Stimulated activated CD4-positive, alpha-beta T cell treated with anti-CD3 and anti-CD28 coated beads, Interleukin-15, amount 100 ng/mL, for 24 hours (primary cell): ENCODE measurements at places on chromosomes 6 and 20.

DNA sequence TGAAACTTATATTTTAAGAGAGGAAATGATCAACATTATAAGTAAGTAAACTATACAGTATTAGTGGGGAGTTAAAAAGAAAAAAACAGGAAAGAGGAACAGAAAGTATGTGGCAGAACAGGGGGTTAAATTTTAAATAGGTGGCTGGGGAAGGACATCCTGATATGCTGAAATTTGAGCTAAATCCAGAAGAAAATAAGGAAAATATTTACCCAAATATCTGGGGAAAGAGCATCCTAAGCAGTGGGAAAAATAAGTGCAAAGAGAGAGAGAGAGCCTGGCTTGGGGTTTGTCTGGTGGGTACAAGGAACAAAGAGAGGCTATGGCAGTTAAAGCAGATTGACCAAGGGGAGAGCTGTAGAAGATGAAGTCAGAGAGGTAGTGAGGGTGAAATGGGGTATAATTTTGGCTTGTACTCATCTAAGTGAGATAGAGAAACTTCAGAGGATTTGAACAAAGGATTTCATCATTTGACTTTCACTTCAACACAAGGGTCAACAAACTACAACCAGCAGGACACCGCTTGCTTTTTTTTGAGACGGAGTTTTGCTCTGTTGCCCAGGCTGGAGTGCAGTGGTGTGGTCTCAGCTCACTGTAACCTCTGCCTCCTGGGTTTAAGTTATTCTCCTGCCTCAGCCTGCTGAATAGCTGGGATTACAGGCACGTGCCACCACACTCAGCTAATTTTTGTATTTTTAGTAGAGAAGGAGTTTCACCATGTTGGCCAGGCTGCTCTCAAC is 328.4 kb upstream of the CNR1 start:
- no peak for DNase-seq

DNA sequence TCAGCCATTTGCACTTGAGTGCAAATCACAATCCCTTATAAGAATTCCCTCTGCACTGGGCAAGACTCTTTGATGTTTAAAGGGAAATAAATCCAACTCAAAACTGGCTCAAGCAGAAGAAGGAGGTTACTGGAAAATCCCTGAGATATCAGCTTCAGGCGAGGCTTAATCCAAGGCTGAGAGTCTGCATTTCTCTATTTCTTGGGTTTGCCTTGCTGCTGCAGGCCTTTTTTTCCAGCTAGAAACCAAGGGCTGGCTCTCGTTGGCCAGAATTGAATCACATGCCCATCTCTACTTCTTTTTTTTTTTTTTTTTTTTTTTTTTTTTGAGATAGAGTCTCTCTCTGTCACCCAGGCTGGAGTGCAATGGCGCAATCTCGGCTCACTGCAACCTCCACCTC is 11.7 kb downstream of the HCK start:
- no peak for DNase-seq

DNA sequence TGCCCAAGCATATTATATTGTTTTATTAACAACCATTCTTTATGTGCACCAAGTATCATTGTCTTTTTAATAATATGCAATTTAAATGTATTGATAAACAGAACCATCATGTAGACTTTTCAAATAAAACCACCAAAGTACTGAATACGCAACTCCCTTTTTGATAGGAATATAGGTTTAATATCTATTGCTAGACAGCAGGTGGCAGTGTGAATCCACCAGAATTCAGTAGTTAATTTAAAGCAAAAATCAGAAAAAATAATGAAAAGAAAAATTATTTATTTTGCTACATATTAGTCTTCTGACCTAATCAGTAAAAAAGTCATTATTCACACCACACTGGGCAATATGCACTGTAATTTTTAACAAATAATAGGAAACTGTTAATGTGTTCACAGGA is 143.7 kb downstream of the KLHL32 start:
- DNase-seq = peak; percentile 39

DNA sequence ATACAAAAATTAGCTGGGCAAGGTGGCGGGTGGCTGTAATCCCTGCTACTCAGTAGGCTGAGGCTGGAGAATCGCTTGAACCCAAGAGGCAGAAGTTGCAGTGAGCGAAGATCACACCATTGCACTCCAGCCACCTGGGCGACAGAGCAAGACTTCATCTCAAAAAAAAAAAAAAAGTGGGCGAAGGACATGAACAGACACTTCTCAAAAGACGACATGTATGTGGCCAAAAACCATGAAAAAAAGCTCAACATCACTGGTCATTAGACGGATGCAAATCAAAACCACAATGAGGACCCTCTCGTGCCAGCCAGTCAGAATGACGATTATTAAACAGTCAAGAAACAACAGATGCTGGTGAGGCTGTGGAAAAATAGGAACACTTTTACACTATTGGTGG is 344.9 kb upstream of the JARID2 start:
- DNase-seq = no peak

- DNase-seq = no peak
Observed at GRCh38 chr20:20427227-20427864, 59.4 kb downstream of the INSM1 start.

DNA sequence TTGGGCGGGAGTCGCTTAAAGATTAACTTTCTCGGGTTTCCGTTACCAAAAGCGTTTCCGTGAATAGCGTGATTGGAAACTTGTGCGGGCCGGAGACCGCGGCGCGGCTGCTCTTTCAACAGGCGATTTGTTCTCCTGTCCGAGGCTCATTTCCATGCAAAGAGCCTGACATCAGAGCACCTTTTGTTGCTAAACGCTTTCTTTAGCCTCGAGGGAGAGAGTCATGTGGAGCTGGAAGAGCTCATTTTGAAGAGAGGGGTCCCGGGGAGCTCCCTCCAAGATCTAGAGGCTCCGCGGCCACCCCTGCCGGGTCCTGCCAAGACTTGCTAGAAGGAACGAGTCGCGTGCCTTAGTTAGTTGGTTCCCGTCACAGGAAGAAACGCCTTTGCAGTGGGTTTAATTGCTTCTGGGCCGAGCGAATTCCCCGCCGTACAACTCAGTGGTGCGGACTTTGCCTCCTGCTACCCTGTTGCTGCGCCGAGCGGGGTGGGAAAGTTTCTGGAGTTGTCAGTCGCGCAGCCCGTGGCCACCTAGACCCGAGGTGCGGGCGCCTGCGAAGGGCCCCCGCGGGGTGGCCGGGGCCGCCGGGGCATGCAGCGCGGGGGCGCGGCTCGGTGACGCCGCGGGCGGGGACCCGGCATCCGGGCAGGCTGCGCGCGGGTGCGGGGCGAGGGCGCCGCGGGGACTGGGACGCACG is at the start of gene SASH1:
Gene SASH1, plus strand, starts transcription at position 489 of the 697 bp plus-strand sequence. CDS start 230 bp downstream, outside the sequence.
- peak; percentile 27 for DNase-seq

GRCh38 chr6:42316981-42317380 is 99.3 kb upstream of the MRPS10 start:
- DNase-seq = no peak

GRCh38 chr6:7124114-7124513 is 16.4 kb downstream of the RREB1 start:
- no peak for DNase-seq

DNA sequence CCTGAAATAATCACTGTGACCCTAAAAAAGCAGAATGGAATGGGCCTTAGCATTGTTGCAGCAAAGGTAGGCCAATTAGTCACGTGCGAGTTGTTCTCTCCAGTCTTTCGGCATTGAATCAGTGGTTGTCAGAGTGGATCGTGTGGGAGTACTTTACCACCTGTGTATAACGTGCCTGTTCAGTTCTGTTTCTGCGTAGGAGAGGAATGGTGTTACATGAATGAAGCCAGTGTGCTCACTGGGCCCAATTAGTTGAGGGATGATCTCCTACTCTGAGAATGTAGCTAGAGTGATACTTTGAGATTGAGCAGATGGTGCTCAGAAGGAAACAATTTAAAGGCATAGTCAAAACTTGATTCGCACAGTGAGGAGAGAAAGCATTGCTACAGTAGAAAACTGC is 72.4 kb upstream of the KIF25 start:
- DNase-seq = no peak

- DNase-seq = no peak
Observed at GRCh38 chr6:118335325-118335816, 212.7 kb upstream of the PLN start.

DNA sequence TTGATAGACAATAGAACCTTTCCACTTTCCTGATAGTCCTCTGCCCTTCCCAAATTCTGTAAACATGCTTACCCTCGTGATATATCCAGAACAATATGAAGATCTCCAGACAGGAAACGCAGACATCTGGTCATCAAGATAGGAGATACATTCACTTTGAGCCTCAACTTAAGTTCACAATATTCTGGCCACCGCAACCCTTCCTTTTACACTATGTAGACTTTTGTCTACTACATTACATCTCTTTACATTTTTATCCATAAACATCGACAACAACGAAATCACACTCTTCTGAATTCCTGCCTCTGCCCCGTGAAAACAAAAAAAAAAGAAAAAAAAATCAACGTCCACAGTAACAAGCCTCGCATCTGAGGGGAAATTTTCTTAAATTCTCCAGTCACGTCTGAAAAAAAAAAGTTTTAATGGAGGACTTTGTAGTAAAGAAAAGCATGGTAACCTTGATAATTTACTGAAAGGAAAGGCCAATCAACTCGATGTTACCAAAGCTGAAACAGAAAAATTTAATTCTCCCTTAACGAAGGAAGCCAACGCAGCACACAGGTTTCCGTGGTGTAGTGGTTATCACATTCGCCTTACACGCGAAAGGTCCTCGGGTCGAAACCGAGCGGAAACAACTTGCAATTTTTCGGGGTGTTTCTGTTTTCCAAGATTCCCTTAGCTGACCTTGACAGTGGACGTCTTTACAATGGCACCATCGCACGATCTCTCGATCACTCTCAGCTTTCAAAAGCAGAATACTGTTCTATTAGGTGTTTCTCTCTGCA is 21.8 kb downstream of the POM121L2 start:
- DNase-seq = no peak

- DNase-seq = peak; percentile 21
Observed at GRCh38 chr20:53030061-53030460, 57.9 kb downstream of the TSHZ2 start.

- DNase-seq = no peak
Observed at GRCh38 chr6:47595785-47596184, 102.6 kb upstream of the ADGRF4 start.

- no peak for DNase-seq
Observed at GRCh38 chr6:11188161-11188915, 44.1 kb downstream of the NEDD9 start.

DNA sequence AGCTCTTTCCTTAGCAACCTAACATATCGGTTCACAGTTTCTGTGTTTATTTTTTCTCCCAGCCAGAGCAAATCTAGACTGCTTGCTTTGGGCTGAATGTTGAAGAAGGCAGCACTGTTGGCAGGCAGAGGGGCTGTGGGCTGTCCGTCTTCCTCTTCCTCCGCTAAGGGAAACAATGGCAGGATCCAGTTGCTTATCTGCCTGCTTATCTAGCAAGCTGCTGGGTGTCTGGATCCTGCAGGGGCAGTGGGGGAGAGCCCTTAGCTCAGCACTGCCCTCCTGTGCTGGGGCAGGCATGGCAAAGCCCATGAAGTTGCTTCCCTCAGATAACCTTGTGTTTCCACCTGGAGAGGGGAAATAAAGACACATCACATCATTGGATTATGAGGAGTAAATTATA is 92.7 kb upstream of the CD93 start:
- no peak for DNase-seq

- DNase-seq = peak; percentile 64
Observed at GRCh38 chr20:21099751-21100577, 6.2 kb downstream of the LINC00237 start.

DNA sequence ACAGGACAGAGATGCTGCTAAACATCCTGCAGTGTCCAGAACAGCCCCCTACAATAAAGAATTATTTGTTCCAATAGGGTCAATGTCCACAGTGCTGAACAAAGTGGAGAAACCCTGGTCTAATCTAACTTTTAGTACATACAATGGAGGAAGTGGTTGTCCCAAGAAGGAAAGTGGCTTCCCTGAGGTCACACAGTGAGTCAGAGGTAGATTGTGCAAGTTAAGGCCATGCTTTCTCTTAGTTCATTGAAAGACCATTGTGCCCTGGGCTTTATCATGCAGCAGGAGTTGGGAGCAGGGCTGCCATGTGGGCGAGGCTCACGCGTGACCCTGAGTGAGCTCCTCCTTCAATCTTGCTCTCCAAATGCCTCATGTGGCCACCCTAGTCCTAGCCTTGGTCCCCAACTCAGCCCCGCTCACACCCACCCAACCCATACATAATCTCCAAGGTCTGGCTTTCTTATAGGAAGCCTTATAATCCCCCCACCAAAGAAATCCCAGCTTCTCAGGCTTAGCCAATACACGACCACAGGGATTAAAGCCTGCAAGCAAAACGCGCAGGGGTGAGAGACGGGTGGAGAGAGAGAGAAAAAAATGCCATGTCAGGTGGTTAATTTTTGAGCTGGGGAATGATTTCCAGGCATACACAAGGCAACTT is 19.9 kb downstream of the SLC13A3 start:
- DNase-seq = no peak

GRCh38 chr6:89037141-89037900 is 43.2 kb upstream of the PNRC1 start:
- no peak for DNase-seq

GRCh38 chr6:144947398-144947976 is 662.4 kb downstream of the UTRN start:
- DNase-seq = no peak

DNA sequence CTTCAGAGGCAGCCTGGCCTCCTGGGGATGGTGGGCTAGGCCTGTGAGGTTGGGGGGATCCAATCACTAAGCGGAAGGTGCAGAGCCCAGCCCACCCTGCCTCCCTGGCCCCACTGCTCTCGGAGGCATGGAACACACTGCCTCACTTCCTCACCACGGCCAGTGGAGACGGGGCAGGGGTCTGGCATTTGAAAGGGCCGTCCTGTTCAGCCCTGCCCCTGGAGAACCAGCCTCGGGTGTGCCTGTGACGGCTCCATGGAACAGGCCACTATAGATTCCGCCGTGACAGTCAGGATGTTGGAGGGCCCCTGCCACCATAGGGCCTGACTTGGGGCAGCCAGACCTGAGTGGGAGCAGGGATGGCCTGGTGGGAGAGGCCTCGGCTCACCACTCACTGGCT is 110.2 kb downstream of the DACT2 start:
- no peak for DNase-seq

GRCh38 chr6:155013457-155013876 is 18.4 kb downstream of the TIAM2 start:
- DNase-seq = no peak

DNA sequence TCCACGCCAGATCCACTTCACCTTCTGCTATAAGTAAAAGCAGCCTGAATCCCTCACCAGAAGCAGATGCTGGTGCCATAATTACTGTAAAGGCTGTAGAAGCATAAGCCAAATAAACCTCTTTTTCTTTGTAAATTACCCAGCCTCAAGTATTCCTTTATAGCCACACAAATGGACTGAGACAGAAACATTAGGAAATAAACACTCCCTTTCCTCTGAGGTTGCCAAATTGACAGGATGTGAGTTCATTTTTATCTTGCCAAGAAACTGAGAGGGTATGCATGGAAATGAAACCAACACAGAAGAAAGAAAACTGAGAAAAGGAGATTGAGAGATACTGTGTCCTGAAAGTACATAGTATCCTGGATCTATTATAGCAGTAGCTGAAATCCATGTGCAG is 481.2 kb downstream of the HAO1 start:
- no peak for DNase-seq

- peak; percentile 30 for DNase-seq
Observed at GRCh38 chr20:49323622-49324238, 45.9 kb upstream of the ZNFX1 start.

- DNase-seq = no peak
Observed at GRCh38 chr6:26307850-26308249, 57.1 kb upstream of the BTN3A2 start.
